ENCODE measurements at places on chromosomes 5 and 9.
A peak's percentile ranks its signal among the peaks of the same experiment; 100 is the strongest.

DNA sequence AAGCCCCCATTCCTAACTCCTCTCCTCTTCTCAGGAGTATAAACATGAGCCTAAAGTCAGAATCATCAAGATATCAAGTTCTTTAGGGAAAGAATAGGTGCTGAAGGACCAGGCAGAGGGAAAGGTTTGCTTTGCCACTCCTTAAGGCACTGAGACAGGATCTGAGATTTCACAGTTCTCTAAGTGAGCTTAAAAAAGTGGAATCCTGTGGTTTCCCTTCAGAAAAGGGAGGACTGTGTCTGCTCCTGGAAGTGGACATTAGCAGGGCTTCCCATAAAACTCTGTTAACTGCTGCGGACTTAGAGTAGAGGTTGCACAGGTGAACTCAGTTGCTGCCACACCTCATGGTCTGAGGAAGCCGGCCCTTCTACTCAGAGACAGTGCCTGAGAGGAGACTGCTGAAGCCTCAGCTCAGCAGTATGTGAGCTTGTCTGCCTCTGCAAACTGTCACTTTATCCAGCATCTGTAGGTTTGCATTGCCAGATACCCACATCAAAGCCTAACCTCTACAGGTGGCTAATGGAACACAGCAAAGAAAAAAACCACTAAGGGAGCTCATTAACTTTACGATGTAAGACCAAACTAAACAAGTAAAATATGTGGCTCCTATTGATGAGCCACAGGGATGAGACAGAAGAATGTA is 42.9 kb downstream of the RIC1 start:
- no peak for DNase-seq

- peak; percentile 37 for DNase-seq
Measured at GRCh38 chr5:55853041-55853670, 2.0 kb downstream of the IL31RA start.

DNA sequence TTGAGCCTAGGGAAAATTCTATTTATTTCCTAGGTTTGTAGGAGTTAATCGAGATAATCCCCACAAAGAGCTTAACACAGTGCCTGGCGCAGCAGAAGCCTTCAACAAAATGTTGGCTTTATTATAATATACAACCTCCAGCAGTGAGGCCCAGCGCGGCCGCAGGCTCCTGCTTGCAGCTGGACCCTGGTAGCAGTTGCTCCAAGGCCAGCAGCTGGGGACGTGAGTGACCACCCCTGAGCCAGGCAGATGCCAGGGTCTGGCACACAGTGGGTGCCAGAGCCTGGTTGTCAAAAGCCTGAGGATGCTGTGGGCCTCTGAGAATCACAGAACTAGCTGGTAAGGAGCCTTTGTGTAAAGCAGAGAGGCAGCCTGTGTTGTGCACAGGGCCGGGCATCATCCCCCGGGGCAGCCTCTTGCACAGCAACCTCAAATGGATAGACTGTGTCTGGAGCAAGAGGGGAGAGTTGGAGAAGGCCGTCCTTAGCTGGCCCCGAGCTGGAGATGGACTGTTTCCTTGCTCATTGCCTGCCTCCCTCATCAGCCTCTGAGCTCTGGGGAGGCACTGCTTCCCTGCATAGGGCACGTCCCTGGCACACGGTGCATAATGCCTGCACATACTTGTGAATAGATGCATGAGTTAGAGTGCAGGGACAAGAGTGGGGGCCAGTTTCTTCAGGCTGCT is 17.3 kb downstream of the CSF1R start:
- DNase-seq: no peak

GRCh38 chr5:112353678-112354077 is 65.4 kb downstream of the EPB41L4A start:
- no peak for DNase-seq

DNA sequence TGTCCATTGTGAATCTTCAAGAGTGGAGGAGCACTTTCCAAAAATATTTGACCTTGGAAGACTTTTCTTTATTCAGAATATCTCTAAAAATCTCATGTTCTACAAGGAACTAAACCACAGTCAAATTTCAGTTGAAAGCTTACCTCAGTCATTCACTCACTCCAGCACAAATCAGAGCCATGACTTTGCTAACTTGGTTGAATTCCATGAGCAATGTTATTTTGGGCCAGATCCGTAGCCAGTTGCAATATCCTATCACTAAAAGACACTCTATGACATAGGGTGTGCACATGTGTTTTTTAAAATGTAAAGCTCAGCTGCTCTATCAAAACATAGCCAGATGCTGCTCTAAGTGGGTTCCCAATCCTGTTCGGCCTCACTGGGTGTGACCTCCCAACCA is 156.1 kb upstream of the ANKRD55 start:
- DNase-seq: no peak

DNA sequence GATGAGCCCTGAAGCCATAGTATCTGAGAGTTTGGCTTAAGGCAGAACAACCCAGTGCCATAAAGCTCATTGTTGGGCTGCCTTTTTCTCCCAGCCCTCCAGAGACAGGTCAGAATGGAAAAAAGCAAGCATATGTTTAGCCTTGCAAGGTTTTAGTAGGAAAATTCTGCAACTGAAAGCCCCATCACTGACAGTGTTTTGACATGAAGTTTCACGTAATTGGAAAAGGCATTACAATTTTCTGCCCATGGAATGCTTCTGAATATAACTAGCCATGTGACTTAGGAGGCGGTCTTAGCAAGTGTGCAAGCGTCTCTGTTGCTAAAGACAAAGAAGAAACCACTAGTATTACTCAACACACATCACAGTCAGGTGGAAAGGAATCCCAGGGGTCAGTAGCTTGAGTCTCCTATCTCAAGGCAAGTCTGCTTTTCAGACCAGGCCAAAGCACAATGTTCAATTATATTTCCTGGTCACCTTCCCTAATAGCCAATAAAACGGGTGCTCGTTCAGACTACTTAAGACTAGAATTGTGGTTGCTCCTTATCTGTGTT is 117.6 kb downstream of the CARTPT start:
- DNase-seq: no peak

All from suppressor macrophage treated with lipopolysaccharide for 1 hour (primary cell).